Heart left ventricle (tissue), 16 donors: ENCODE measurements at places on chromosomes 13 and 19. TPM values are rescaled to one million over a fixed set of nuclear protein-coding genes. Genes with fewer than 3 reads are reported as not detected.
A peak's percentile ranks its signal among the peaks of the same experiment; 100 is the strongest.

DNA sequence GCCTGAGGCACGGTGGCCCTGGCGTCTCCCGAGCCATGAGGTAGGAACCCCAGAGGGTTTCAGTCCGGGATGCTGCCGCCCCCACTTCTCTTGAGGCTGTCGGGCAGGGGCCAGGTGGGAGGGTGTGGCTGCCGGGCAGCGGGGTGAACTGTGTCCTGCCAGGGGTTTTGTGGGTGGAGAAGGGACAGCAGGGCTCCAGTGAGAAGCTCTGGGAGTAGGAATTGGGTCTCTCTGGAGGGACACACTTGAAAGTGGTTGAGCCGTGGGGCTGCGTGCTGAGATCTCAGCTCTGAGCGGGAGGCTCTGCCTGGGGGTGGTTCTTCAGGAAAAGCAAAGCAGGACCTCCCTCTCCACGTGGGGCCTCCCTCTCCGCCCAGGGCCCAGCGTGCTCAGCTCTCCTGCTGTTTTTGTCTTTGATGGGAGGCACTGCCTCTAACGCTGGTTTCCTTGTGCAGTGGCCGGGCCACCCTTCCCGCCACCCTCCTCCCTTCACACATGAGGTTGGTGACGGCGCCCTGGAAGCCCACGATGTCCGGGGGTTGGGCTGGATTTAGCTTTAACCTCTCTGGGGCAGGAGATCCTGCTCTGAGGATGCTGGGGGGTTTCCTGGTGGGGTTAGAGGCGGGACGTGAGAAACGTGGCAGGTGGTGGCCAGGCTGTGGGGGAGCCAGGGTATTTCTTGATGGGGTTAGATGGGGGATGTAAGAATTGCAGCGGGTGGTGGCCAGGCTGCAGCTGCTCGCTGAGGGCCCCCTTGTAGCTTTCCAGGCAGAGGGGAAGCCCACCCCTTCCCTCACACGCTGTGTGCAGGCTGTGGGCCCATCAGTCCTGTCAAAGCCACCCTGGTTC lies 15.3 kb upstream of the ZNF554 start:
- DNase-seq, result no peak

DNA sequence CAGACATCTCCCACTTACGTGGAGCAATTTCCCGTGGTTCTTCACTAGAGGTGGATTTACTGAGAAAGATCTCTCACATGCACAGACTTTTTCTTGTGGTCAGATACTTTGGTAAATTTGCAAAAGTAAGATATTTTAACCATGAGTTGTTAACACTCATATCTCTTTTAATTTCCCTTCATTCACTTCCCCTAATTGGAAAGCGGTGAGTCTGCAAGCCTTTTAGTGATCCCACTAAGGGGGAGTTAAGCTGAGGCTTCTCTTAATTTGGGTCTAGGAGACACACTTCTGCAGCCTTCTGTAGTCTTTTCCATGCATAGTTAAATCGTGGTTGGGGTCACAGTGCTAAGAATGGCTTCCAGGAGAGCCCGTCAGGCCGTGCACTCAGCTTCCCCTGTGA lies 30.7 kb upstream of the SERPINE3 start:
- no peak for DNase-seq

- DNase-seq, result no peak
Observed at GRCh38 chr13:93343097-93343496, 116.5 kb downstream of the GPC6 start.

The OPA3 gene
- total RNA-seq, result 22.8 TPM

The NUMBL gene
- 7.9 TPM for total RNA-seq

The VSIG10L gene
- total RNA-seq, result 0.75 TPM

GRCh38 chr13:43915451-43915850 lies 35.7 kb downstream of the LACC1 start:
- DNase-seq, result no peak

GRCh38 chr13:23672616-23673015 lies 102.4 kb downstream of the TNFRSF19 start:
- peak; percentile 82 for DNase-seq

The WDR88 gene
- not detected for total RNA-seq

GRCh38 chr19:13794398-13794756 lies 866 bp upstream of the ZSWIM4 start:
- peak; percentile 87 for DNase-seq

The IZUMO4 gene
- 2.2 TPM for total RNA-seq

The TNNT1 gene
- 58.6 TPM for total RNA-seq

DNA sequence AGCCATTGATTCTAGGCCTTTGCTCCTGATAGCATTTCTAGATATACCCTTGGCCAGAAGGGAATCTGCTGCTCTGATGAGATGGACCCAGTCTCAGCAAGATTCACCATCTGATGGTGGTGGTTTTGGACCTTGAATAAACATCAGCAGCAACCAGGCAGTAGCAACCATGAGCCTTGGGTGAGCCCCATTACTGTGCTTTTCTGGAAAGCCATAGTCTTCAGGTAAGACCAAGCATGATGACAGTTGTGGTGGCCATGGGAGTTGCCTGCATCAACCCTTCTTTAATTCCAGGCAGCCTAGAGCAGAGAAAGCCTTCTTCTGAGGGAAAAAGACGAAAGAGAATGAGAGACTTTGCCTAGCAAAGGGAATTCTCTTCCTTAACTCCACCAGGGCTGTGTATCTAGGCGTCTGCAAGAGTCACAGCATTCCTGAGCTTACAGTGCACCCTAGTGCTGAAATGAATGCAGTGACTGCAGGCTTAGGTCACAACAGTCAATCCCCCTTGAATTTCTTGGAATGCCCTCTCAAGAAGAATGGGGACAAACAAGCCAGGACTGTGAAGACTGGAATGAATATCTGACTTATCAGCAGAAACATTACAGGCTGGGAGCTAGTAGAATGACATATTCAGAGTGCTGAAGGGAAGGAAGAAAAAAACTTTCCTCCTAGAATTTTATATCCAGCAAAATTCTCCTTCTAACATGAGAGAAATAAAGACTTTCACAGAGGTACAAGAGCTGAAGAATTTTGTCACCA lies 942.4 kb upstream of the PCDH20 start:
- DNase-seq, result no peak

The CLEC17A gene
- not detected for total RNA-seq

- DNase-seq, result no peak
Observed at GRCh38 chr19:1615156-1615765, 10.0 kb upstream of the UQCR11 start.

- DNase-seq, result no peak
Observed at GRCh38 chr19:28045621-28046020, 1167.3 kb downstream of the UQCRFS1 start.

The PODNL1 gene
- 0.53 TPM for total RNA-seq
